ENCODE measurements at places on chromosomes 12 and 14. TPM values are rescaled to one million over a fixed set of nuclear protein-coding genes. Genes with fewer than 3 reads are reported as not detected.

DNA sequence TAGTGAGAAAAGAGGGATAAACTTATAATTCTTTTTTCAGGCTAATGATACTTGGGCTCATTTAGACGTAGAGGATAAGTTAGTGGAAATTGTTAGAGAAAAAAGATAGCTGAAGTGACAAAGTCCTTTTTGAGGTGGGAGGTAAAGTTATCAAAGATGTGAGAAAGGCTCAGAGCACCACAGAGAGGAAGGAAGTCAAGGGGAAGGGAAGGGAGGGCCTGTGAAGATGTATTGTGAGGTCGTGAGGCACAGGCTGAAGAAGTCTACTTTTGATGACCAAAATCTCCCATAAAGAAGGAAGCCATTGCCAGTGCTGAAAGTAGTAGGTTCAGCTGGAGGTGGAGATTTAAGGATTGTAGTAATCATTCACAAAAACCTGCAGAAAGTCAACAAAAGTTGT is 19.4 kb upstream of the PTGDR start:
- no peak for DNase-seq

- DNase-seq = no peak
Observed at GRCh38 chr12:51253276-51253675, 14.7 kb downstream of the DAZAP2 start.

- no peak for DNase-seq
Observed at GRCh38 chr12:51330186-51330585, 6.2 kb upstream of the BIN2 start.

DNA sequence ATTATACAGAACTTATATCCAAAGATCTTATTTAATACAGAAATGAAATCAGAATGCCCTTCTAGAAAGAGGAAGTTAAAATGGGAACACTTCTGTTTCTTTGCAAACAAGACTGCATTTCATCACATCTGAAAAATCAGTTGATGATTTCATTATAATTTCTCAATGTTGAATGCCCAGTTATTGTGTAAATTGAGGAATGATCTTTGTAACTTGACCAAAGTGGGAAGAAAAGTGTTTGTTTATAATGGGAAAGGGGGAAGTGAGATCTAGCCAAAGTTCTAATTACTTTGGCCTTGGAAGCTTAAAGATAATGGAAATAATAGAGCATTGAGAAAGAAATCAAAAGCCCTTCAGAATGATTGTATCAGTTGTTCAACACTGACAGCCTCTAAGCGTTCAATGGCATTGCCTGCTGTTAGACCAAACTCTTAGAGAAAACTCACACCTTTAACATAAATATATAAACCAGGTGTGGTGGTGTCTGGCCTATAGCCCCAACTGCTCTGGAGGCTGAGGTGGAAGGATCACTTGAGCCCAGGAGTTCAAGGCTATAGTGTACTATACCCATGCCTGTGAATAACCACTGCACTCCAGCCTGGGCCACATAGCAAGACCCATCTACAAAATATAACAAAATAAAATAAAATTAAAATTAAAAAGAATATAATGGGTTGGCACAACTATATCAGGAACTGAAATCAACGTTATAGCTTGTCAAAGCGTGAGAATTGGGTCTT is 9.9 kb upstream of the LYZ start:
- no peak for DNase-seq

- no peak for DNase-seq
Observed at GRCh38 chr12:447141-447540, 12.6 kb upstream of the B4GALNT3 start.

- DNase-seq = no peak
Observed at GRCh38 chr12:94561943-94562411, 88.4 kb downstream of the TMCC3 start.

CLECL1 gene
- polyA plus RNA-seq = not detected

KRT77 gene
- polyA plus RNA-seq = not detected

NRL gene
- 0.46 TPM for polyA plus RNA-seq

SLC25A29 gene
- 21.3 TPM for polyA plus RNA-seq

TMEM119 gene
- 67.0 TPM for polyA plus RNA-seq

MYRFL gene
- not detected for polyA plus RNA-seq
